Kidney (tissue), 22 donors: ENCODE measurements at places on chromosomes 16 and 17. TPM values are rescaled to one million over a fixed set of nuclear protein-coding genes. Genes with fewer than 3 reads are reported as not detected.

DNA sequence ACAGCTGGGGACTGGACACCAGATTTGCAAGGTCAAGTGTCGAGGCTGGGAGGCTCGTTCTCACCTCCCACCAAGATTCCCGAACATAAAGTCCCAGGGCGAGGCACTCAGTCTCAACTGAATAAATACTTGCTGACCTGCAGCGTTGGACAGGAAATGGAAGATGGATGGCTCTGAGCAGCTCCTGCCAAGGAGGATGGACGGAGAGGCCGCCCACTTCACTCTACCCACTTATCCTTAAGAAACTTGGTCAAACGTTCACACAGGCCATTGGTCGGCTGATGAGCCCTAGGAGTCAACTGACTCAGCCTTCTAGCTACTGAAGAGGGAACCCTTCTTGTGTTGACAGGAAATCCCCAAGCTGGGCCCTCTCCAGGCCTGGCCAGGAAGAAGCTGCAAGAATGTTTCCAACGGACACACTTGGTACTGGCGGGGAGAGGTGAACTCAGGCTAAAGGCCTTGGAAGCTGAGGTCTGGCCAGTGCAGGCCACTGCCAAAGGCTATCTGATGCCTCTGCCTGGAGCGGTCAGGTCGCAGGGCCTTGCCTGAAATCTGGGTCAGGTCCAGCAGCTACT is 50.0 kb downstream of the VAC14 start:
- DNase-seq, result peak; percentile 61

DNA sequence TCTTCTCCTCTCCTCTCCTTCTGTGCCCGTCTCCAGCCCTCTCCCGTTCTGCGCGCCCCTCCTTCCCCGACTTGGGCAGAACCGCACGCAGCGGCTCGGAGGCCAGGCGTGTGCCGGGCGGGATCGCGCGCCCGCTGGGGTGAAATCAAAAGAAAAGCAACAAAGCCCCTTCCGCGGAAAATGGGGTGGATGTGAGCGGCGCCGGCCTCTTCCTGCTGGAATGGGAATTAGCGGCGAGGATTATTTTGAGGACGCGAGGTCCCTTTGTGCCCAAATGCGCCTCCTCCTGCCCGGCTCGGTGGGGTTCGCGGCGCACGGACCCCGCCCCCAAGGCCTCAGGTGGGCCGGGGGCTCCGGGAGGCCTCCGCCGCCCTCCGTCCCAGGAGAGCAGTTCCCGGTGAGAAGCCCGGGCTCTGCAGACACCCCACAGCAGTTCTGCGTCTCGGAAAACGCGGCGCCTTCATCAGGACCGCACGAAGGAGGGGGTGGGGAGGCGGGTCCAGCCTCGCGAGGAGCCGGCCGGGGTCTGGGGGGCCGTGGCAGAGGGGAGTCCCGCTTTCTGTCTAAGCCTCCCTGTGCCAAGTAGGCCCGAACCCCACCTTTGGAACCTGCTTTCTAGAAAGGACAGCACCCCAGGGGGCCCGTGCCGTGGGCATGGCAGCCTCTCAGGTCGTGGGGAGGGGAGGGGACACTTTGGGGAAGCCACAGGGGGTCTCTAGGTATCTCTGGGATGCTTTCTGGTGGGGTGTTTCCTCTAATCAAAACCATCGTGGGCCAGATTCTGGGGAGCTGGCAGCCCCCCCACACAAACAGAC is 91.0 kb upstream of the CBX4 start:
- no peak for DNase-seq

CD79B gene
- 5.2 TPM for polyA plus RNA-seq

DNA sequence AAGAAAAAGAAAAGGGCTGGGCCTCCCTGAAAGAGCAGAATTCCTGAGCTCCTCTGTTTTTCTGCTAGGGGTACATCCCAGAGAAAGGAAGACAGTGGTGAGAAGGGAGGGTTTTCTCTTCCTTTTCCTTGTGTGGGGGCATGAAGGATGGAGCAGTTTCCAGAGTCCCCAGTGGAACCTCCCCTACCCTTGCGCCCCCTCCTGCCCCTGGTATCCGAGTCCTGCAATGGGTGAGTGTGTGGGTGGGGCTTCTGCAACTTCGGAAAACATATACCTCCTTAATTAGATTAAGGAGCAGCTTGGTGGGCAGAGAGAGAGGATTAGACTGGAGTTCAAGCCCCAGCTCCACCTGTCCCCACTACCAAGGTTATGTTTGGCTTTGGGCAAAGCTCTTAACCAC is 5.4 kb upstream of the GIP start:
- no peak for DNase-seq

GRCh38 chr16:23702951-23703350 is 10.1 kb downstream of the ERN2 start:
- DNase-seq, result no peak

DNA sequence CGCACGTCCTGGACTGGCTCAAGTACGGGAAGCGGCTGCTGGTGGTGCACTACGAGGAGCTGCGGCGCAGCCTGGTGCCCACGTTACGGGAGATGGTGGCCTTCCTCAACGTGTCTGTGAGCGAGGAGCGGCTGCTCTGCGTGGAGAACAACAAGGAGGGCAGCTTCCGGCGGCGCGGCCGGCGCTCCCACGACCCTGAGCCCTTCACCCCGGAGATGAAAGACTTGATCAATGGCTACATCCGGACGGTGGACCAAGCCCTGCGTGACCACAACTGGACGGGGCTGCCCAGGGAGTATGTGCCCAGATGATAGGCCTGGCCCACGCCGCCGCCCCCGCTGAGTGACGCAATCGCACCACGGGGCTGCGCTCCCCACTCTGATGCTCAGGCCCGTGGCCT is 50.2 kb downstream of the WSCD1 start:
- no peak for DNase-seq

GRCh38 chr16:8729779-8730334 is 55.4 kb downstream of the ABAT start:
- DNase-seq, result no peak

GRCh38 chr16:85157813-85158742 is 45.8 kb upstream of the CIBAR2 start:
- peak; percentile 73 for DNase-seq

PTGES3L gene
- 1.2 TPM for polyA plus RNA-seq

- DNase-seq, result no peak
Observed at GRCh38 chr17:27496971-27497370, 40.7 kb downstream of the KSR1 start.

- DNase-seq, result peak; percentile 65
Observed at GRCh38 chr17:3911271-3912053, 4.8 kb downstream of the P2RX1 start.

OR1A1 gene
- polyA plus RNA-seq, result not detected

GRCh38 chr16:49498666-49499413 is 125.2 kb downstream of the C16orf78 start:
- no peak for DNase-seq

ABCC11 gene
- polyA plus RNA-seq, result 0.09 TPM

GRCh38 chr16:9345046-9345445 is 253.6 kb downstream of the HAPSTR1 start:
- no peak for DNase-seq

SBK1 gene
- polyA plus RNA-seq, result 1.4 TPM

DNA sequence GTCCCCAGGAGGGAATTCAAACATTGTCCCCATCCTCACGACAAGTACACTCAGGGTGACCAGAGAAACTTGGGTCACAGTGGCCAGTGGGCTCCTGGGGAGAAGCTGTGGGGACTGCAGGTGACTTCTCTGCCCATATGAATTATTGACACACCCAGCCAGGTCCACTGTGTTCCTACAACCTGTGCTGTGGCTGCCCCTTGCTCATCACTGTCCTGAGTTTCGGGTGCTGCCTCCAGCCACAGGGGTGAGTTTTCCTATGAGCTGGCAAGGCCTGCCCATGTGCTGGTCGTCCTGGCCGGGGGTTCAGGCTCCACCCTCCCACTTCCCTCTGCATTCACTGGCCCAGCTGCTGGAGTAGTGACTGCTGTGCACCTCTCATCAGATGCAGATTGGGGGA is 59.0 kb upstream of the RBFOX3 start:
- no peak for DNase-seq

DNA sequence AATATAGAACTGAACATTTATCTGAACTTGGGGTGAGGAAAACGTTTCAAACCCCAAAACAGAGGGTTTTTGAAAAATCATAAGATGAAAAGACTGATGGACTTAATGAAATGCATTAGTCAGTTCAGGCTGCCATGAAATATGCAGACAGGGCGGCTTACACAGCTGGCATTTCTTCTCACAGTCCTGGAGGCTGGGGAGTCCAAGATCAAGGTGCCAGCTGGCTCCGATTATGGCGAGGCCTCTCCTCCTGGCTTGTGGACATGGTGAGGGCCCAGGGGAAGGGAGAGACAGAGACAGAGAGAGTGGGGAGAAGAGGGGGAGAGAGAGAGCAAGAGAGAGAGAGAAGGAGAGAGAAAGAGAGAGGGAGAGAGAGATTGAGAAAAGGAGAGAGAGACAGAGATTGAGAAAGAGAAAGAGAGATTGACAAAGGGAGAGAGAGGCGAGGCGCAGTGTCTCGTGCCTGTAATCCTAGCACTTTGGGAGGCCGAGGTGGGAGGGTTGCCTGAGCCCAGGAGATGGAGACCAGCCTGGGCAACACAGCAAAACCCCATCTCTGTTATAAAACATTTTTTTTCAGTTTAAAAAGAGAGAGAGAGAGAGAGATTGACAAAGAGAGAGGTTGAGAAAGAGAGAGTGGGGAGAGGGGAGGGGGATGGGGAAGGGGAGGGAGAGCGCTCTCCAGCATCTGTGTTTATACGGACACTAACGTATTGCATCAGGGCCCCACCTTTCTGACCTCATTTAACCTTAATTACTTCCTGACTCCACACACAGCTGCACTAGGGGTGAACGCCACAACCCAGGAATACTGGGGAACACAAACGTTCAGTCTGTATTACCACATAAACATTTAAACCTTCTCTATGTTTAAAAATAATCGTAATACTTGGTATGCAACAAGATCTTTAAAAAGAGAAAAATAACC is 24.6 kb upstream of the RPH3AL start:
- DNase-seq, result no peak

- DNase-seq, result no peak
Observed at GRCh38 chr16:72444696-72445095, 272.7 kb upstream of the PMFBP1 start.

GRCh38 chr16:85028685-85029407 is 1.3 kb downstream of the KIAA0513 start:
- peak; percentile 88 for DNase-seq

- DNase-seq, result no peak
Observed at GRCh38 chr16:54199487-54200160, 87.0 kb downstream of the IRX3 start.

DNA sequence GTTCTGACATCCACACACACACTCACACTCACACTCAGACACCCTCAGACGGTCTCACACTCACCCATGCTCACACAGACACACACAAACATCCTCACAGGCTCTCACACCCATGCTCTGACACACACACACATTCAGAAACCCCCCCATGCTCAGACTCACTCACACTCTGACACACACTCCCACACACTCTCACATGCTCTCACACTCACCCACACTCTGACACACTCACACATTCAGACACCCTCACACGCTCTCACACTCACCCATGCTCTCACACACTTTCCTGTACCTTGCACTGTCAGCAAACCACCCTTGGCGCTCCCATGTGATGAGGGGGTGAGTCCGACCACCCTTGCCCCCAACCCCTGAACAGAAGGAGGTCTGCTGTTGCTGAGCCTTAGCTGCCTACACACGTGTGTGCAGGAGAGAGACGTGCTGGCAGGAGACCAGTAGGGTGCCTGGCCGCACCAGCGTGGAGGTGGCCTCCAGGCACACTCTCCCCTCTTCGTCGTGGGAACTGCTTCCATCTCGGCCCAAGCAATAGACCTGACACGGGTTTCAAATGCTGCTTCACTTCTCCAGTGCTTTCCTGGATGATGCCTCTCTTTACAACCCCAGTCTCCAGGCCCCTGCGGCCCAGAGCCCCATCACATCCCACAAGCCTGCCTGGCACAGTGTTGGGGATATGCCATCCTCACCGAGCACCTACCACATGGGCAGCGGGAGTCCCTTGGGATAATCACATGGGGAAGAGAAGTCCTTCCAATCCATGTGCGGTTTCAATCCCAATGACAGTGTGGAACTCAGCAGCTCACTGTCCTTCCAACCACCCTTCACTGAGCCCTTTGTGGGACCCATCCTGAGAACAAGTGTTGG is 267.8 kb upstream of the FOXF1 start:
- no peak for DNase-seq

GRCh38 chr17:58788199-58788598 is 32.5 kb downstream of the PPM1E start:
- no peak for DNase-seq

DNA sequence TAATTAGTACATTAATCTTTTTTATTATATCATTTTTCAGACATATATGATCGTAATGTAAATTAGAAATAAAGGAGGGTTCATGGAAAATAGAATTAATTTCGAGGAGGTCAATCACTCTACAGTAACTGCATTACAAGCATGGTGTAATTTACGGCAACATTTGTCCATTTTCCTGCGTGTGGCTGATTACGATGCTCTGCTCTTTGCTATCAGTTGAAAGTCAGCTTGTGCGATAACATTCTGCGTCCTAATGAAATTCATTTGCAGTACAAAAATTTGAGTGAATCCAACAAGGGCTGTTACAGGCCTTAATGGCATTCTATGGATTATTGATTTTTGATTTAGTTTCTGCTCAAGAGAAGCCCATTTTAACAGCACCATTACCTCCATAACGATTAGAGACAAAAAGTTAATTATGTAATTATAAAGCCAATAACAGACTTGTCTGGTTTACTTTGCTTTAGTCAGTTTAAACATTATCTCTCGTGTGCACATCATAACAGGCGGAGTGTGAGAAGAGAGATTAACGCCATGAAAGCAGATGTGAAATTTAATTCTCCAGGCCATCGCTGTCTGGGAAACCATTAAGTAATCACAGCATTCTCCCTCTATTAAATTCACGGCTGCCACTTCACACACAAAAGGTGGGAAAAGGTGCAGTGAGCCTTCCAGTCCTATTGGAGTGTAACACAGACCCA is 256.4 kb upstream of the IRX3 start:
- no peak for DNase-seq

TMEM98 gene
- 44.0 TPM for polyA plus RNA-seq

GRCh38 chr16:57610611-57611010 is 17.8 kb upstream of the ADGRG1 start:
- peak; percentile 38 for DNase-seq

- no peak for DNase-seq
Observed at GRCh38 chr17:45940826-45941225, 46.5 kb downstream of the MAPT start.

DNA sequence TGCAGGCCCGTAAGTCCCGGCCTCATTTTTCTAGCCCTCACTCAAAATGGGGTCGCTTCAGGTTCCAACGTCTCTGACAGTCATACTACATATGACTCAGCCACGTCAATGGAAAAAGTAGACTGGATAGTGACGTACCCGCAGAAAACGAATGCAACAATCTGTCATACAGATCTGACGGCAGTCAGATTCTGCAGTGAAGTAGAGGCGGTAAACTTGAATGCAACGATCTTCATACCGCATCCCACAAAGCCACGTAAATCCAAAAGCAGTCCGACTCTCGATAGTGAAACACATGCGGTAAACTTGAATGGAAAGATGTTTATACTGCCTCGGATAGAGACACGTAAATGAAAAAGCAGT is 38.4 kb upstream of the ARL4D start:
- no peak for DNase-seq

CDH1 gene
- polyA plus RNA-seq, result 47.0 TPM

GRCh38 chr17:48295362-48296288 is 134.4 kb downstream of the SKAP1 start:
- no peak for DNase-seq
